ENCODE measurements at places on chromosomes 7 and 10. TPM values are rescaled to one million over a fixed set of nuclear protein-coding genes. Genes with fewer than 3 reads are reported as not detected.

- no peak for DNase-seq
Observed at GRCh38 chr7:156668130-156668741, 27.7 kb downstream of the RNF32 start.

DNA sequence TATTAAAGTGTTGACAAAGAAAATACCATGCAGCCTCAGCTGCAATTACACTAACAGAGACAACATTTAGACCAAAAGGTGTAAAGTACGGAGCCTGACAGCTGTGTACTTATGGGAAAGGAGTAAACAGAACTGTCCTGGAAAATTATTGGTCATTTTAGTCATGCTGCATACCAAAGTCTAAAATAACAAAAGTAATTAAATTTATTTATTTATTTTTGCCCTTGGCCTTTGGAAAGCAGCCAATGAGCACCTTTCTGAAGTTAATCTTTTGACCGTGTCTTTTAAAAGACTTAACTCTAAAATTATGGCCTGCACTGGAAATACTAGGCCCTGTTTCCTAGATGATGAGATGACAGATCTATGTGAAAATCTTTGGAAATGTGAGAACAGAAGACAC is 597.6 kb downstream of the NXPH1 start:
- DNase-seq = no peak

DNA sequence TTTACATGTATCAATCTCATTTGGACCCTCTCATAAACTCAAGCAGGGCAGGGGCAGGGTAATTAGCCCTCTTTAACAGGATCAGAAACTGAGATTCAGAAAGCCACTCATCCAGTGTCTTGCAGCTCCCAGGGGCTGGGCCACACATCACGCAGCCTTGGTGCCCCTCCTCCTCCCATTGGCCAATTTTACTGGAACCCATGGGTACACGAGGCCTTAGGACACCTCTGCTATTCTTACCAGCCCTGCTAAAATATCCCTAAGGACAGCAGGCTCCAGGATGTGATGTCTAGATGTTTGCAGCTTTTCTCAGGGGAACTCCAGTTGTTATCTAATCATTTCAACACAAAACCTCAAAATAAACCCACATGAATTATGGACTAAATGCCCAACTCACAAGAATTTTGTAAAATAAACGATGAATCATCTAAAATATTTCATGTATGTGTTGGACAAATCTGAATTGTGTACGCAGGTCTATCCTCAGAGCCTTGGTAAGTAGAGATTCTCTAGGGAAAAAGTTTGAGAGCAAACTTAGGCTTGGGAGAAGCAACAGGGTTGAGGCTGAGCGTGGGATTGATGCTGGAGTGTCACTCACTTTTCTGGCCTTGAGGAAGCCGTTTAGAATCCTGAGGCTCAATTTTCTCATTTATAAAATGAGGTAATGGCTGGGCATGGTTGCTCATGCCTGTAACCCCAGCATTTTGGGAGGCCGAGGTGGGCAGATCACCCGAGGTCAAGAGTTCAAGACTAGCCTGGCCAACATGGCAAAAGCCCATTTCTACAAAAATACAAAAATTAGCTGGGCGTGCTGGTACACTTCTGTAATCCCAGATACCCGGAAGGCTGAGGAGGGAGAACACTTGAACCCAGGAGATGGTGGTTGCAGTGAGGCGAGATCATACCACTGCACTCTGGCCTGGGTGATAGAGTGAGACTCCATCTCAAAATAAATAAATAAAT is 69.7 kb upstream of the TNS3 start:
- DNase-seq = no peak

Gene GJD4
- not detected for total RNA-seq

DNA sequence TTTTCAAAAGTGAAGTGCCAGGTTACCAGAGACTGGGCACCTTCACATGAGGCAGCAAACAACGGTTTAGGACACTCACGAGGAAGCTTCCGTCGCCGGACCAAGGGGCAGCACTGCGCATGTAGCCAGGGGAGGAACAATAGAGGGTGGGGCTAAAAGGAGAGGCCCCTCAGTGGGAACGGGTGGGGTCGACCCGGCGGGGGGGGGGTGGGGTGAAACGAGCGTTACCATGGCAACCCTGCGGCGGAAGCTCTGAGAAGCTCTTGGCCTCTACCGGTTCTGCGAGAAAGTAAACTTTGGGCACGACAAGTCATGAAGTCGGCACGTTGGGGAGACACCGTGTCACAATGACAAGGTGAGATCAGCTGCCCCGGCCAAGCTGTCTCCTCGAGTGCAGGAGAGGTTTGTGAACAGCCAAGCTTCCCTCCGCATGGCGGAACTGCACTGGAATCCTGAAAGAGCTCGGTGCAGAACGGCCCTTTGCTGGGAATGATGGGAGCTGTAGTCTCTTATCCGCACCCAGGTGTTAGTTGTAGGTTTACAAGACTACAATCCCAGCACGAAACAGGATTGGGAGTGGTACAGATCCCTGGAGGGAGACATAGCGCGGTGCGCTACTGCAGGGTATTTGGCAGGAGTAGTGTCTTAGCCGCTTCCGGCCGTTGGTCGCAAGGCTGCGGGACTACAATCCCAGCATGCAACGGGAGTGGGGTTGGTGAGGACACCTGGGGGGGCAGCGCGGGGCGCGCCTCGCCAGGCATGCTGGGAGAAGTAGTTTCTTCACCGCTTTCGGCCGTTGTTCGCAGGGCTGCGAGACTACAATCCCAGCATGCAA is 72.8 kb upstream of the ZNF722 start:
- DNase-seq = no peak

DNA sequence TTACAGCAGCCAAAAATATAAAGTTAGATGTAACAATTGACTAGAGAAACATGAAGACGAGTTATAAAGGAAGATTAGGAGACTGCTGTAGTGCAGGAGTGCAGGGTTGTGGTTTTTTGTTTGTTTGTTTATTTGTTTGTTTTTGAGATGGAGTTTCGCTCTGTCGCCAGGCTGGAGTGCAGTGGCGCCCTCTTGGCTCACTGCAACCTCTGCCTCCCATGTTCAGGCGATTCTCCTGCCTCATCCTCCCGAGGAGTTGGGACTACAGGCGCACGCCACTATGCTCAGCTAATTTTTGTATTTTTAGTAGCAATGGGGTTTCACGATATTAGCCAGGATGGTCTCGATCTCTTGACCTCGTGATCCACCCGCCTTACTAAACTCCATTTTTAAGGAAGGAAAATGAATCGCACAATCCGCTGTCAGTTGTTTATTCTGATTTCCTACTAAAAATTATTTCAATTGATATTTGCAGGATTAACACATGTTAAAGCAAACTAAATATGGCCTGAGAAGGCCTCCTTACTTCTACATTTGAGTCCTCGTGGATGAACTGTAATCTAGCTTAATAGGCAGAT is 233.3 kb downstream of the NSUN6 start:
- no peak for DNase-seq

DNA sequence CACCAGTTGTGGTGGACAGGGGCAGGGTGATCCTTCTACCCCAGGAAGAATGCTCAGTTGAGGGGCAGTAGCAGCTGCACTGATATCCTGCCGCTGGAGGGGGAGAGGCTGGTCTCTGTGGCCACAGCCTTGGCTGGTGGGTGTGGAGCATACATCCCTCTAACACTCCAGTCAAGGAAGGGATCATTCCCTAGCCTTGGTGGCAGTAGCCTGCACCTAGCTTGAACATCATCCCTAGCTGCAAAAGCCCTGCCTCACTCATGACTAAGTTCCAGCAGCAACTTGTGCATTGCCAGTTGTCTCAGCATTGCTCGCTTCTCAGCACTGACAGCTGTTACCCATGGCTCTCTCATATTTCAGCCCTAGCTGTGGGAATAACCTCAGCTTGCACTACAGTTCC is 688.9 kb upstream of the POT1 start:
- no peak for DNase-seq

DNA sequence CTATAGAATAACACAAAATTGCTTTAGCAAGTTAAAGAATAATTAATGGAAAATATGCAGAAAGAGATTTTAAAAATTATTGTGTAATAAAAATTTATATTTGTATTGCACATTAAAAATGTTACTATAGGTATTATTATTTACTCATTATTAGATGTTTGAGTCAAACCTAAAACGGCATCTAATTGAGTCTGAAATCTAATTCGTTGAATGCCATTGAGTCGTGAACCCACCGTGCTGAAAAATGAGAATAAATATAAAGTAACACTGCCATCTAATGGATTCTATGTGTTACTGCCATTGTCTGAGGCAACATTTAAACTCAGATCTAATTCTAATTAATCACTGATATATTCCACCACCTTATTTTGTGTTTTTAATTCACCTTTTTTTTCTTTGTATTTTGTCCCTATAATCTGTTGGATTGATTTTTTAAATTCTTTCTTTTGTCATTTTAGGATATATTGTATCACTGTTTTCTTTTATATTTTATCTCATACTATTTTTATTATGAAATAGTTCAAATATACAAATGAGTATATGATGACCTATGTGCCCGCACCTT is 62.2 kb downstream of the SAMD9 start:
- no peak for DNase-seq

DNA sequence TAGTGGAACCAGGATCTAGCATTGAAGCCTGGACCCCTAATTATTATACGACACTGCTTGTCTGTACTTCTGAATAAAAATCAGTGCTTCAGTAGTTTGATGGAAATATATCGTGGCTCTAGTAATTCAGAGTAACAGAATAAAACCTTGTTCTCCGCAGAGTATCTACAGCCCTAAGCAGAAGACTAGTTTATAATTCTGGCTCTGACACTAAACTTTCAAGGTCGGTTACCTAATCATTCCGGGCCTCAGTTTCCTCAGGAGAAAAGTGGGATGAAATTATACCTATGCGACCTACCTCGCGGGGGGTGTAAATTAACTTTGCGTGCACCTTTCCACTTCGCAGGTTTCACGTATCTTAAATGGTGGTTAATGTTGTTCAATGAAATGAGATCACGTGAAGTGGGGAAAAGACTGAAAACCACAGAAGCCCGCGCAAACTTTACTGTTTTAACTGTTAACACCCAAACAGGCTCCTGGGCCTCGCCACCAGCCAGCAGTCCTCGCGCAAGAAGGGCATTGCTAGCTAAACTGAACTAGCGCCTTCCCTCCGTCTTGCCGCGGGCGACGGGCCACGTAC is 615 bp downstream of the THAP5 start:
- DNase-seq = no peak

- peak; percentile 5 for DNase-seq
Observed at GRCh38 chr7:32204361-32205018, 134.3 kb upstream of the PDE1C start.

GRCh38 chr10:6228010-6228511 is 25.3 kb downstream of the PFKFB3 start:
- no peak for DNase-seq

DNA sequence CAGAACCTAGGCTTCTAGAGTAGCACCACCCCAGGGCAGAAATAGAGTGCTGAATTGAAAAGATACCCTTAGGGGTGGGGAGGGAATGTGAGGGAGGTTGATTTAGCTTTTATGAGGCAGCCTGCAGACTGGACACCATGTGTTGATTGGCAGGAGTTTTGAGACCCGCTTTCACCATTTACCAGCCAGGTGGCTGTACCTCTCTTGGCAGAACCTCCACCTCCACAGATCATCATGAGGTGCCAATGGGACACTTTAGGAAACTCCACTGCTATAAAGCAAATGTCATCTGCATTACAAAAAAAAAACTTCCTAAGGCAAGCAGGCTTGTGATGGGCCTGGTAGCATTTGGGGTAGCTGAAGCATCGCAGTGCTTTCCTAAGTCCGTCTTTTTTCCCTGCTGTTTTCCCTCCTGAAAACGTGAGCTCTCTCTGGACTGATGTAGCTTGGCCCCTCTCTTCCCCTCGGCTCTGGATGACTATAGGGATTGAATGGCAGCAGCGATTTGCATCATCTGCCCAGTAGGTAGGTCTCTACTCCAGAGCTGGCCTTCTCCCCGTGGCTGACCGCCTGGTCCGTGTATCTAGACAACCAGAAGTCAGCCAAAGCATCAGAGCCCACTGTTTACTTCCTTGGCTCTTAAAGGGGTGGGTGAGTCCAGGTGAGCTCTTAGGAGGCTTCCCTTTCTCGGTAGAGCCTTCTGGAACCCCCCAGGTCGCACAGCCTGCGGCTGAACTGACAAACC is 1.3 kb downstream of the PCBD1 start:
- no peak for DNase-seq

Gene TWIST1
- not detected for total RNA-seq

Measured in GM12878 (cell line).